ENCODE measurements at places on chromosomes 5 and 9. TPM values are rescaled to one million over a fixed set of nuclear protein-coding genes. Genes with fewer than 3 reads are reported as not detected.

DNA sequence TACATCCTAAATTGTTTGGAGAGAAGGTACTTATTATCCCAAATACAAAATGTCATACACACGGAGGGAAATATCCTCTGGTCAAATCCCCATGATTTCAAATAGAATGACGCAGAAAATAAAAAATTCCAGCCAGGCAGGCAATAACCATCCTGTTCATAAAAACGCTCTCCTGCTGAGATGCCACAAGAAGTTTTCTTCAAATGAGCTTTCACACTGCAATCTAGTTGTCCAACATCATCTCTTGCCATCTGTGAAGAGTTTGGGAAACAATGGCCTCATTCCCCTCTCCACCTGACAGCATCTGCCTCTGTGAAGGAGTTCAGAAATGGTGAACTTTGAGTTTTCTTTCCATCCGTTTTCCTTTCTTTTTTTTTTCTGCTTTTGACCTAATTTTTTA lies 83.3 kb upstream of the SLC30A5 start:
- peaks cover 21% of the 10 kb centered on the region for H3K27me3 ChIP-seq
- H3K36me3 ChIP-seq = no peaks in the 10 kb centered on the region
- no peaks in the 10 kb centered on the region for H3K4me1 ChIP-seq
- H3K4me3 ChIP-seq = no peak overlapping the region
- H3K27ac ChIP-seq = no peak overlapping the region

DNA sequence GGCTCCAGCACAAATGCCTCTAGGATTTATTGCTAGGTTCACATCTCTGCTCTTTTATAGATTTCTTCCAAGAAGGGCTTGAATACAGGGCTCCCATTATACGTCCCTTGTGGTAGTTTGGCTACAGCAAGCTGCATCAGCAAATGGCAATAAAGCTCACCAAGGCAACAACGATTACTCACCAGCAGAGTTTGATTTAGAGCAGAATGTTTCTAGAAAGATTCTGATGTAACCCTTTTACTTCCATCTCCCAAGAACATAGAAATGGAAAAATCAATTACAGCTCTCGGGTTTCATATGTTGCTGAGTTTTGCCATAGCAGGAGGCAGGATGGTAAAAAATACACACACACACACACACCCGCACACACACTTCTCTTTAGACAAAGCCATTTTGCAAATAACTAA lies 124.2 kb upstream of the TNPO1 start:
- H3K27ac ChIP-seq = no peak overlapping the region
- H3K4me3 ChIP-seq = no peak overlapping the region
- no peaks in the 10 kb centered on the region for H3K4me1 ChIP-seq
- no peaks in the 10 kb centered on the region for H3K36me3 ChIP-seq
- no peak for DNase-seq

- peak overlapping the region; percentile 87 for H3K27ac ChIP-seq
- no peak for DNase-seq
- peak overlapping the region; percentile 61 for H3K4me3 ChIP-seq
- no peaks in the 10 kb centered on the region for H3K27me3 ChIP-seq
These were observed 214.7 kb downstream of the EBF1 start for GRCh38 chr5:158884827-158885518.

GRCh38 chr5:10524376-10525123 lies 39.3 kb upstream of the ANKRD33B start:
- H3K4me1 ChIP-seq = peaks cover 11% of the 10 kb centered on the region
- DNase-seq = no peak
- H3K4me3 ChIP-seq = no peak overlapping the region
- no peaks in the 10 kb centered on the region for H3K27me3 ChIP-seq
- H3K27ac ChIP-seq = no peak overlapping the region
- H3K36me3 ChIP-seq = no peaks in the 10 kb centered on the region

DNA sequence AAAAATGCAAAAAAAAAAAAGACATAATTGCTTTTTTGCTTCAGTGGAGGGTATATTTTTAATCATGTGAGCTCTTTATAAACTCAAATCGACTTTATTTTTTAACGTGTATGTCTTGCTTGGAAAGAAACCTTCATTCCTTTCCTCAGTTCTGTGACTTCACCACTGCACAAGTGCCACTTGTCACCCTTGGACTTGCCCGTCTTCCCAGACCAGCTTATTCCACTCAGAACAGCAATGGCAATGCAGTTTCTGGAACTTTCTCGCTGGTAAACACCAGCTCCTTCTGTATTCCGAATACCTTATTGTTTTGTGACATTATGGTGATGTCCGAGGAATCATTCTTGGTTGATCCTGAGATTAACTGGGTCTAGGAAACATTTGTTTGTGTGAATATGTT lies 440.5 kb upstream of the ADAMTS16 start:
- DNase-seq = no peak
- no peaks in the 10 kb centered on the region for H3K27me3 ChIP-seq
- H3K4me1 ChIP-seq = no peaks in the 10 kb centered on the region

DNA sequence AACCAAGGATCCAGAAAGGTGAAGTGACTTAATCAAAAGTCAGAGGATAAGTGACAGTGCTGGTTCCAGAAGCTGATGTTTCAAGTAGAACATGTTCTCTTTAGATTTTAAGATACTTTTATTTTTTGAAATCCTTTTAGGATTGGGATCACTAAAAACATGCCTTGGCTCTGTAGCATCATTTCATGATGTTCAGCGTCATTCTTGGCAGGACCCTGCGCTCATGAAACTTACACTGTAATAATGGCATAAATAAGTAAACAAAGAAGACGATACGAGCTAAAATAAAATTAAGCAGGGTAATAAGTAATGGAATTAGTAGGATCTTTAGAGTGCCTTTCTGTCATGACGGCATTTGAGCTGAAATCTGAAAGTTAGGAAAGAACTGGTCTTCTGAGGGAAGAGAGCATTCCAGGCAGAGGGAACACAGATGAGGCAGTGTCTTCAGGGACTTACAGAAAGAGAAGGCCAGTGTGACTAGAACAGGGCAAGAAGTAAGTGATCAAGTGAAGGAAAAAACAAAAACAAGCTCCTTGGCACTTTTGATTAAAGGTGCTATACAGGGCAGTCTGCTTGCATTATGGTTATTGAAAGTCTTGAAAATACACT lies 19.9 kb downstream of the CTNNA1 start:
- H3K36me3 ChIP-seq = peaks cover 4% of the 10 kb centered on the region
- no peak overlapping the region for H3K27ac ChIP-seq
- DNase-seq = no peak
- H3K4me1 ChIP-seq = no peaks in the 10 kb centered on the region
- H3K27me3 ChIP-seq = no peaks in the 10 kb centered on the region

DNA sequence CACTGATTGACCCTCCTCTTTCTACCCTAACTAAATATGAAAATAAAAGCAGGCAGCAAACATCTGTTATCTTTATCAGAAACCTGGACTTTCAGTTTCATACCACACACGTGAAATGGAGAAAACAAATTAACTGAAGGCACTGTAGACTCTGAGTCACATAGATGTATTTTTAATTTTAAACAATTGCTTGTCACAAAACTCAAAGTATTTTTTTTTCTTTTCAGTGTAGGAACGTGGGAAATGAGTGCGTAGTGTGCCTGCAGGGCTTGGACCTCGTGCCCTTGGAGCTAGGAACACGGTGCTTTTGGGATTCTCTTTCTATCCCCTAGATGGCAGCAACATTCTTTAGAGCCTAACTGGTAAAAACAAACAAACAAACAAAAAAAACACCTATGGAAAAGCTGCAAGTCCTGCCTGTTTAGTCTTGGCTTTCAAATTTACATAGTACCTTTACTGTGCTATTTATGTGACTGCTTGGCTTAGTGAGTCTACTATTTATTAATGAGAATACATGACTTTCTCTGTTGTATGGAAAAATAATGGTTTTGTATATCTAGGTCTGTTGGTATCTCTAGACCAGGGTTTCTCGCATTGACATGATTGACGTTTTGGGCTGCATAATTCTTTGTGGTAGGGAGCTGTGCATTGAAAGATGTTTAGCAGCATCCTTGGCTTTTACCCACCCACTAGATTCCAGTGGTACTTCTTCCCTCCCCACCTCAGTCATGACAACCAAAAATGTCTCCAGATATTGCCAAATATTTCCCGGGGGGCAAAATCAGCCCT lies 16.8 kb upstream of the ACTBL2 start:
- H3K4me1 ChIP-seq = peaks cover 4% of the 10 kb centered on the region
- H3K27me3 ChIP-seq = peaks cover 14% of the 10 kb centered on the region
- H3K4me3 ChIP-seq = peak overlapping the region; percentile 58
- H3K27ac ChIP-seq = no peak overlapping the region

DNA sequence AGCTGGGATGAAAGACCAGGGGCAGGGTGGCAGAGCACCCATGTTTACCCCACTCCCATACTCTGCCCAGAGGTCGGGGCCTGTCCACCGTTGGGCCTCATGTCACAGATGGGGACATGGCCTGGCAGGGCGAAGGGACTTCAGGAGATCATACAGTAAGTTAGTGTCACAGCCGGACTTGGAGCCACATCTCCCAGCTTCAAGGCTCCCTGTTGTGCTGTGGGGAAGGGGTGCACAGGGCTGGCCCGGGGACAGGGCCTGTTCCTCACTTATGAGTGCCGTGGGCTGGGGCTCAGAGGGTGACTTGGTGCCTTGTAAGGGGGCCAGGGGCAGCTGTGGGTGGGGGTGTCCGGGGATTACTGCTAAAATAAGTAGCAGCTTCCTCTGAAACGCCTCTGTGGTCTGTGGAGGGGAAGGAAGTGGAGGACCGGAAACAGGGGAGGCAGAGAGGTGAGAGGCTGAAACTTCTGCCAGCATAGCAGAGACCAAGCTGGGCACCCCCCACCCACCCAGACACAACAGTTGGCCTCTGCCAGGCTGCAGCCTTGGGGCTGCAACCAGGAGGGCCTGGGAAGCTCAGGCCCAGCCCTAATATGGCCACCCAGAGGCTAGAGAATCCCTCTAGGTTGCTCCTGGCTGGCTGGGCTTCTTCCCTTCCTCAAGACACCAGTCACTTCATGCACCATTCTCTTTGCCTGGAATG lies 41.1 kb upstream of the NEK6 start:
- H3K4me3 ChIP-seq = peak overlapping the region; percentile 69
- H3K27ac ChIP-seq = peak overlapping the region; percentile 96
- no peaks in the 10 kb centered on the region for H3K27me3 ChIP-seq
- peaks cover 92% of the 10 kb centered on the region for H3K4me1 ChIP-seq

- no peak for DNase-seq
- H3K27me3 ChIP-seq = no peaks in the 10 kb centered on the region
- H3K4me1 ChIP-seq = peaks cover 11% of the 10 kb centered on the region
- H3K4me3 ChIP-seq = no peak overlapping the region
- no peaks in the 10 kb centered on the region for H3K36me3 ChIP-seq
These were observed 225.0 kb upstream of the ANKRD55 start for GRCh38 chr5:56457887-56458812.

DNA sequence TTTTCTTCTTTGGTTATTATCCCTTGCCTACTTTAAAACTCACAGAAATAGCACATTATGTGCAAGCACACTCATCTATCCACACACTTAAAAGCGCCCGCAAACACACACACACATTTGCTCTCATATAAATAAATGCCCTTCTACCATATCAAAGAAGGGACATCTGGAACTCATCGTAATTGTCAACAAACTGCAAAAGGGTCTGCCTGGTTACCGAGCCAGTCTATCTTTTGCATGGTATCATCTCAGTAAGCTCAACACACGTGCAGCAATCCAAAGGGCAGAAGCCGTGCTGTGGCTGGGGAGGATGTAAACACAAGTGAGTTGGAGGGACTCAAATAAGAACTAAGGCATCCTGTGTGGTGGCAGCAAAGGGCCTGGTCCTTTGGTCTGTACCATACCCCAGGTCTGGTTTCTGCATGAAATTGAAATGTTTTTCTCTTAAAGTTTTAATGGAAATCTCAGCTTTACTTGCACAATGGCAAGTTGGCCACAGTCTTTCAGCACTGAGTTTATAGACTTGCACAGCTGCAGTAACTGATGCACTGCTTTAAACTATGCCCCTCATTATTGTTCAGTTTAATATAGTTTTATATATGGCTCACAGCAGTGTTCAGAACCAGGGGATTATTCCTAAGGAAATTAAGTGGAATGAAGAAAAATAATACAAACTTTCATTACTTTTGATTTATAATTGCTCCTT lies 331.0 kb downstream of the ADAMTS6 start:
- no peak overlapping the region for H3K27ac ChIP-seq
- no peaks in the 10 kb centered on the region for H3K27me3 ChIP-seq
- no peak for DNase-seq
- no peaks in the 10 kb centered on the region for H3K4me1 ChIP-seq
- H3K4me3 ChIP-seq = no peak overlapping the region

DNA sequence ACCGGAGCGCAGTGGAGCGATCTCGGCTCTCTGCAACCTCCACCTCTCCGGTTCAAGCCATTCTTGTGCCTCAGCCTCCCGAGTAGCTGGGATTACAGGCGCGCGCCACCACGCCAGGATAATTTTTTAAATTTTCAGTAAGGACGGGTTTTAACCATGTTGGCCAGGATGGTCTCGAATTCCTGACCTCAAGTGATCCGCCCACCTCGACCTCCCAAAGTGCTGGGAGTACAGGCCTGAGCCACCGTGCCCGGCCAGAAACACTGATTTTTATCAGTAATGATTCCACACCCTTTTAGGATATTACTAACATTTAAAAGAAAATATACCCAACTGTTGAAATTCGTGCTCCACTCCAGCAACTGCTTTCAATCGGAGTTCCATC lies 464 bp upstream of the FAM151B start:
- H3K4me3 ChIP-seq = peak overlapping the region; percentile 78
- no peak overlapping the region for H3K27ac ChIP-seq
- peaks cover 19% of the 10 kb centered on the region for H3K4me1 ChIP-seq
- no peak for DNase-seq

DNA sequence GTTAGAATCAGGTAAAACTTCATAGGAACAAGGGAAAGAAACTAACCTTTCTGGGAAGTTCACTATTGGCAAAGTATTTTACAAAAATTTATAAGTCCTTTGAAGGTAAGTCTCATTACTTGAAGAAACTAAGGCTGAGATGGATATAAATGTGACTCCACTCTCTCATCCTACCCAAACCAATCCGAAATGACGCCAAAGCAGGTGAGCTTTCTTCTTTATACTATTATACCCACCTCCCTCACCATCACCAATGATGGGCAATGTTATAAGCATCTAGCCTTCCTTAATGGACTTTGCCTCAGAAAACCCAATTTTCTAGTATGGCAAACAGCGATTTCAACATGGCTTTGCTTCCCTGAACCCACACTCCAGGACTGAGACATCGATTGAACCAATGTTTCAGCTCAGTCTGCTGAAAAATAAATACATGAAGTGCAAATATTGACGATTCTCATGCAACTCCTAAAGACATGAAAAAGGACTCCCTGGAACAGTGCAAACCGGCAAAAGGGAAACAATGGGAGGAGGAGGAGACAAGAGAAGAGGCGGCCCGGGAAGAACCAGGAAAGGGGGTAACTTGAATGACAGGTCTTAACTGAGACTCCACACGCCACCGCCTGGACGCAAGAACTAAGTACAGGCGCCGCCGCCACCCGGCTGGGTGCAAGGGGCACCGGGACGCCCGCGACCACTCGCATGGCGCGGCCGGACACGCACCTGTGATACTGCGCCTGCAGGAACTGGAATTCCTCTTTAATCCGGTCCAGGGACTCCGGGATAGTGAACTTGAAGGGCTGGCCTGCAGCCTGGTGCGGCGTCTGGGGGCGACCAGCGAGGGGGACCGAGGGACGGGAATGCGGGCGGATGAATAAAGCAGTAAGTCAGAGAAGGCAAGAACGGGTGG lies 2.5 kb downstream of the TLE1 start:
- peak overlapping the region; percentile 78 for H3K27ac ChIP-seq
- DNase-seq = peak; percentile 61
- no peaks in the 10 kb centered on the region for H3K27me3 ChIP-seq
- H3K36me3 ChIP-seq = peaks cover 16% of the 10 kb centered on the region
- H3K4me1 ChIP-seq = peaks cover 8% of the 10 kb centered on the region
- H3K4me3 ChIP-seq = no peak overlapping the region

Gene STOML2
- 113 TPM for total RNA-seq

Gene SLC1A1
- 1.4 TPM for total RNA-seq

Gene CD72
- 125 TPM for total RNA-seq

Gene RELL2
- total RNA-seq = 16.8 TPM

Gene SPAG8
- total RNA-seq = 4.0 TPM

All from activated B cell treated with CpG ODN at 0.5 μM for 24 hours (primary cell).